ENCODE measurements at places on chromosomes 5 and 9.

DNA sequence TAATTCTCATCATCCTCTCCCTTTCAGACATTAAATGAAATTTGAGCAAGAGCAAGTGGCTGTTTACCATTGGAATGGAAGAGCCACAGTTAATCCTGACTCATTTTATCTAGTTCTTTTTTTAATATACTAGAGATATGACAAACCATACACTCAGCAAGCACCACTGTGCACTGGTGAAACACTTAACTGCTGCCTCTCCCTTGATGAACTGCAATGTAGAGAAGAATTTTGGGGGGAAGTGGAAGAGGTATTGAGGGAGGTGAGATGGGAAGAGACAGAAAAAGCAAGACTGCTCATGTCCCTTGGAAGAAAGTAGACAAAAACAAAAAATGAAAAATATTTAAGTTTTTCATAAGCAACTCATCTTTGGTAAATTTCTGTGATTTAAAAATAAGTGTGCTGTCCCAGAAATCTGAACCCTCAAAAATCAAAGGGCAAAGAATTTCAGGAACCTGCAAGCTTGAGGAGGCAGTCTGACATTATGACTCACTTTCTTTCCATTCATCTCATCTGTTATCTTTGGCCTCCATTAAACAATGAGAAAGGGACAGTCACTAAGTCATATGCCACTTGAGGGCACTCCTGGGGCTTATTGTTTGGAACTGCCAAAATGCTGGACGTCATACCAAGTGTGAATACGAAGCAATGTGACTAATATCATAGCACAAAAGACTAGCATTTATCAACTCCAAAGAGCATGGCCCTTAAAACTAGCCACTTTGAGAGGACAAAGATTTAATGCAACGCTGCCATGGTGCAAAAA, 566.8 kb upstream of the DMAC1 start:
- DNase-seq = no peak

GRCh38 chr5:109486200-109486804, 76.5 kb upstream of the PJA2 start:
- DNase-seq = no peak

DNA sequence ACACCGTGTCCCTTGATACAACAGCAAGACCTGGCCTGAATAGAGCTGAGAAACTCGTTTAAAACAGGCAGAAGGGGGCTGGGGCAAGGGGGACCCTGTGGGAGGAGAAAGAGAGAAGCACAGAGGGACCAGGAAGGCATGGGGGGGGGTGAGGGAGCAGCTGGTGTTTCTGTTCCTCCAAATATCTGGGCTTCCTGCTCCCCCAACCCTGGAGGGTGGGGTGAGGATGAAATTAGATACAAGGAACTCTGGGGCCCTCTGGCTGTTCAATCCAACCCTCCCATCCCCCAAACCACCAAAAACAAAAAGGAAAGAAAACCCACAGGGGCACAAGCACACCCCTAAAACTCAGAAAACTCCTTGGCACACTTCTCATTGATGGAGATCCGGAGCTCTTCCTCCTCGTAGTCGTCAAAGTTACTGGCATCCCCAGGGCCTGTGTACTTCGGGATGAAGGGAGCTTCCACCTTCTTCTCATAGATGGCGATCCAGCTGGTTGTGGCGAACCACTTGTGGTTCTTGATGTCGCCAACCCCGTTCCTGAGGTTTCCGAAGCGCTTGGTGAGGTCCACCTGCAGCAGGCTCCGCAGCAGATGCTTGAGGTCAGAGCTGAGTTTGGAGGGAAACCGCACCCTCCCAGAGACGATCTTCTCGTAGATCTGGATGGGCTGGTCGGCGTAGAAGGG, 1.1 kb downstream of the PRKACG start:
- no peak for DNase-seq

DNA sequence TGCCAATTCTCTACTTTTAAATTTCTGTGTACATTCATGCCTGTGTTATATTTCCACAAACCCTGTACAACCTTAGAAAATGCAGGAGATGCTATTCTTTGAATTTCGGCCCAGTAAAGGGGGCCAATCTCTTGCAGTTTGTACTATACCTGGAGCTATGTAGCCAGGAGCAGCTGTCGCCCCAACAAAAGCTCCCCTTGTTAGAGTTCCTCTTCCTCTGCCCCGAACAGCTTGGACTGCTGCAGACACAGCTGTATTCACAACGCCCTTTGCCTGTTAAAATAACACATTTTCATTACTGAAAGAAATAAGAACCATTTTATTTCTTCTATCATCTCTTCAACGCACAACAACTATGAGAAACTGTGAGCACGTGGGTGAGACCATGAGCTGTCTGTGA, 99.2 kb downstream of the GPR21 start:
- no peak for DNase-seq

DNA sequence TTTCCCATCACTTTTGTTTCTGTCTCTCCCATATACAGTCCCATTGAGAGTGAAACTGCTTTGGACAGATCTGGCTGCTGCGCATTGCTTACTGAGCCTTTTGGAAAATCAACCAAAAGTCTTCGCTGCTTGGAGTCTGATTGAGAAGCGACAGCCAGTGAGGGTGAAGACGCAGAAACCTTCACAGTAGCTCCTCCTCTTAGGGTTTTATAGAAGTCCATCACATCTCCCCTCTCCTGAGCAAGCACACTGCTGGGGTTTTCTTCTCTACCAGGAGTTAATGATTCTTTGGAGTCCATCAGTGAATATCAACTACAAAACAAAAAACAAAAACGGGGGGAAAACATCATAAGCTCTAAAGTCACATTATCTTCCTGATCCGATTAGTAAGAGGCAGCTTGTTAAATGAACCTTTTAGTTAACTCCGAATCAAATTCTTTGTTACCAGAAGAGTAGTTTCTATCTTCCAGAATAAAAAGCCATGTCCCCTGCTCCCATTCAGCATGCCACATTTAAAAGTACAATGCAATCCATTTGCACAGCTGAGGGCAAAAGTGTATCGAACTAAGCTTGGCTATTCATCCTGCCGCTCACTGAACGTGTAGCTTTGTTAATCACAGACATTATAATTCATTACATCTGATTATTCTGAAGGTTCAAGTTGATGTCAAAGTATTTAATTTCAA, 2.8 kb downstream of the NR3C1 start:
- DNase-seq = no peak

- no peak for DNase-seq
These were observed 499.2 kb downstream of the CDH18 start for GRCh38 chr5:19488786-19489185.

- DNase-seq = no peak
These were observed 234.7 kb downstream of the HTR1A start for GRCh38 chr5:63727583-63727982.

DNA sequence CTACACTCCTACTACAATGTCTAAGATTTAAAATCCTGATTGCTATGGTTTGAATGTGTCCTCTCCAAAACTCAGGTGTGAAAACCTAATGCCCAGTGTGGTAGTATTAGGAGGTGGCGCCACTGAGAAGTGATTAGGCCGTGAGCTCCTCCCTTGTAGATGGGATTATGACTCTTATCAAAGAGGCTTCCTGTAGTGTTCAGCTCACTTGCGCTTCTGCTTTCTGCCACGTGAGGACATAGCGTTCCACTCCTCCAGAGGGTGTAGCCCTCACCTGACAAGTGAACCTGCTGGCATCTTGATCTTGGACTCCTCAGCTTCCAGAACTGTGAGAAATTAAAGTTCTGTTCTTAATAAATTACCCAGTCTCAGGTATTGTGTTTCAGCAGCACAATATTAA, 33.0 kb upstream of the WHRN start:
- DNase-seq = no peak

- DNase-seq = no peak
These were observed 458.4 kb upstream of the C9orf72 start for GRCh38 chr9:28031521-28032267.

DNA sequence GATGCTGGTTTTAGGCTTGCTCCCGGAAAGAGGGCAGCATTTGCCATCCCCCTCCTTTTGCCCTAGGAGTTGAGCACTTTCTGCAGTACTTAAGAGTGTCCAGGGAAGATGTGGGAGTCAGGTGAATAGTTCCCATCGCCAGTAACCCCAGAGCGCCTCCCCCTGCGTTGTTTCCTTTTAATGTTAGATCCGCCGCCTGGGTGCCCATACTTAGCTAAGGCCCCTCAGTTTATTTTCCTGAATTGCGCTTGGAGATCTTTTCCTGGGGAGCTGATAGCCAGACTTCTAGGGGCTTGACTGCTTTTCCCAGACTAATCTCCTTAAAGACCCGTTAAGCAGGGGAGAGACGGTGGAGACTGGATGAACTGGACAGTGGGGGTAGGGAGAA, 377 bp upstream of the PCDHAC2 start:
- DNase-seq = no peak

DNA sequence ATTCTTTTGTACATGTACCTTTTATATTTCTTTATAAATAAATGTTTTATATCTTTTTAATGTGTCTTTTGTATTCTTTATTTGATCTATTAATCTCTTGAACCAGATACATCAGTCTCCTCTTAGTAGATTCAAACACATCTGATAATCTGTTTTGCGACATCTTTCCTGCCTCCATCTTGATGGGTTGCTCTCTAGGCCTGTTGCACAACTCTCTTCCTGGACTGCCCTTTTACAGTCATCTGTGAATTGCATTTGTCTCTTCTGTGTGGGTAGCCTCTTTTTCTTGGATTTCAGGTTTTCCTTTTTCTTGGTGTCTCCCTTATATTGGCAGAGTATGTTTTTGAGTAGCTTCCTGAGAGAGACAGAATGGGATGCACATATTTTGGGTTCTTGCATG, 6.2 kb downstream of the ZFYVE16 start:
- DNase-seq = no peak

- DNase-seq = no peak
These were observed 21.1 kb upstream of the ARAP3 start for GRCh38 chr5:141703133-141703561.

DNA sequence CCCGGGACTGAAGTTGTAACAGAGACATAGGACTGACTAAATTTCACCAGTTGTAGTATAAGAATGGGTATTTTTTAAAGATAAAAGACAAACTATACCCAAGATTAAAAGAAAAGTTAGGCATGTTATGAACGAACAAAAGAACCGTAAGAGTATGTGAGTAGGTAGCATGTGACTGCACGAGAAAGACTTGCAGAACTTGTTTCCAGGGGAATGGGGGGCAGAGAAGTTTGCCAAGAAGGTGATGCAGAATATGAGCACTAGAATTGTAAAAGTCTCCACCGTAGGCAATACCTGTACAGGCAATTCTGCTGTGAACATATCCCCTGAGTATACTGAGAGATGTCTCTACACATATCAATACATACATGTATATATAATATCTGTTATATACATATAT, 614.7 kb downstream of the PRELID2 start:
- DNase-seq = no peak

DNA sequence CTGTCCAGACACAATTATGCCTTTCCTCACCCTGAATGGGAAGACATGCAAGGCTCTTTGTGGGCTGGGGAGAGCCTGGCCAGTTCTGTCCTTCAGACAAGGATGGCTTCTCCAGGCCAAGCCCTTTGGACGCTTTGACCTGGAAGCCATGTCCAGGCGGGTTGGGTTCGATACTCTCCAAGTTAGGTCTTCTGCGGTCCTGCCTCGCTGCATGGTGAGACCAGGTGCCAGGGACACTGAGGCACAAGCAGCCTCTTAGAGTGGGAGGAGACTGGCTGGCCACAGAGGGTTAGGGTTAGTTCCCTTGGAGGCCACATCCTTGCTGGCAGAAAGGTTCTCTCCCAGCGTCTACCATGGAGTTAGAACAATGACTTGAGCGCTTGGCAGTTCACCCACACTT, 67.6 kb downstream of the SHB start:
- no peak for DNase-seq

DNA sequence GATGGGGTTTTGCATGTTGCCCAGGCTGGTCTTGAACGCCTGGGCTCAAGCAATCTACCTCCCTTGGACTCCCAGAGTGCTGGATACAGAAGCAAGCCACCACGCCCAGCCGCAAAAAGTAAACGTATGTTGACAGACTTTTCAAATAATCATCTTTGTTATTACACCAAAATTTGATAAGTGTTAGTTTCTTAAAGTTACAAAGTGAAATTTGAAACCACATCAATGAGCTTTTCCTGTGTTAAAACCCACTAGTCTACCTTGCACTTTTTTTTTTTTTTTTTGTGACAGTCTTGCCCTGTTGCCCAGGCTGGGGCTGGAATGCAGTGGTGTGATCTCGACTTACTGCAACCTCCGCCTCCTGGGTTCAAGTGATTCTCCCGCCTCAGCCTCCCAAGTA, 29.9 kb downstream of the SPACA9 start:
- DNase-seq = no peak

DNA sequence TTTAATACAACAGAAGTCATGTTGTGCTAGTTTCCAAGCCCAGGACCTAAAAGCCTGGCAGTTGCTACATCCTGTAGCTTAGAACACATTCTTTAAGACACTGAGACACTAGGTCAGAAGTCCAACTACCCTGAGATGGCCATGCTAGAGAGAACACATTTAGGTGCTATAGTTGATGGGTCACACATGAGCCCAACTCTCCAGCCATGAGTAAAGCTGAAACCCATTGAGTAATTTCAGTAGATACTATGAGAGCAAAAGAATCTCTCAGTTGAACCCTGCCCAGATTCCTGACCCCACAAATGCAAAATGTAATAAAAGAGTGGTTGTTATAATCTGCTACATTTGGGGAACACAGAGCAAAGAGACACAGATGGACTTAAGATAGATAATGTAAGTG, 164.4 kb downstream of the SEMA5A start:
- DNase-seq = no peak

DNA sequence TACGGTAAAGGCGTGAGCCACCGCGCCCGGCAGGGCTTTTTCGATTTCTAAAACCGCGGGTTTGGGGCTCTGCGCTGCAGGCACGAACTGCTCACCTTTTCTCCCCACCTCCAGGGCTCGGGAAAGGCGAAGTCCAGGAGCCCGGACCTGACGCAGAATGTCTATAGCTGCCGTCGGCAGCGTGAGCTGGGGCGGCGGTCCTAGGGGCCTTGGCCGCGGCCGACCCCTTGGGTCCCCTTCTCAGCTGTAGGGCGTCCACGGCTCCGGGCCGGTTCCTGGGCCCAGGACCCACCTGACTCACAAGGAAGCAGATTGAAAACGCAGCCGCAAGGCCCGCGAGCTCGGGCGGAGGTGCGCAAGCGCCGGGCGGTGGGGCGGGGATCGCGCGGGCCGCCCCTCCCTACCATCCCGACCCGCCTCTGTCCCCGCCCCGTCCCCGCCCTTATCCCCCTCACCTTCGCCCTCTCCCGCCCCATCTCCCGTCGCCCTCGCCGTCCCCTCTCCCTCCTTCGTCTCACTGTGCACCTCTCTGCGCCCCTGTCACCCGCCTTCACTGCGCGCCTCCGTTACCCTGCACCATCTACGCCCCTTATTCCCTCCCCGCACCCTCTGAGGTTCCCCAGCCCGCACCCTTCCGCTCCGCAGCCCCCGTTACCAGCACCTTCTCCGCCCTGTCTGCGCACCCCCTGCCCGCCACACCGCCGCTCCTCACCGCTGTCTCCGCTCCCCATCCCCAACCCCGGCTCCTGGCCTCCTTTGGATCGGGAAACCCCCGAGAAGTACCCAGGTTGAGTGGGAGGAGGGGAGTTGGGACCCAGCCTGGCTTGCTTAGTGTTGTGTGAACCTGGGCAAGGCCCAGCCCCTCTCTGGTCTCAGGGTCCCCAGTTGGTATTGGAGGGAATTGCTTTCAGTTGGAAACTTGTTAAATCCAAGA, at the start of gene HDHD3:
HDHD3 (minus strand) TSS at position 353 of the 934 bp plus-strand sequence. CDS start 2,632 bp downstream, outside the sequence.
- peak; percentile 81 for DNase-seq

All from stimulated activated CD4-positive, alpha-beta T cell treated with anti-CD3 and anti-CD28 coated beads, Interleukin-4, amount 100 ng/mL, for 4 hours (primary cell).